ENCODE measurements at places on chromosomes 2 and 18.

- DNase-seq, result no peak
Observed at GRCh38 chr2:200772620-200773019, 39.1 kb upstream of the BZW1 start.

- DNase-seq, result peak; percentile 3
Observed at GRCh38 chr2:174835797-174836255, 71.6 kb upstream of the CHRNA1 start.

DNA sequence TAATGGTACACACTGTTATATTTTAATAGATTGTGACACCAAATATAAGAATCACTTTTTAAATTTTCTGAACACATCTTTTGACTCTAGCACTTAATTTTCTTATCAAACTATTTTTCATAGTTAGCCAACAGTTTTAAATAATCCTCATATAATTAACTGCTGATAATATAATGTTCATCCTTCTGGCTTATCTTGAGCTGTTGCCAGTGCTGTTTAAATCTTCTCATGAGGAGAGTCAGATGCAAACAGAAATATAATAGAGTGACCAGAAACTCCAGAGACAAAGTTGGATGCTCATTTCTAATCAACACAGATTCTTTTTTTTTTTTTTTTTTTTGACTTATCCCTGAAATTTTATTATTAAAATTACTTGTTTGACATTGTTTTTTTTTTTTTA, 282.6 kb downstream of the SPAG16 start:
- no peak for DNase-seq

DNA sequence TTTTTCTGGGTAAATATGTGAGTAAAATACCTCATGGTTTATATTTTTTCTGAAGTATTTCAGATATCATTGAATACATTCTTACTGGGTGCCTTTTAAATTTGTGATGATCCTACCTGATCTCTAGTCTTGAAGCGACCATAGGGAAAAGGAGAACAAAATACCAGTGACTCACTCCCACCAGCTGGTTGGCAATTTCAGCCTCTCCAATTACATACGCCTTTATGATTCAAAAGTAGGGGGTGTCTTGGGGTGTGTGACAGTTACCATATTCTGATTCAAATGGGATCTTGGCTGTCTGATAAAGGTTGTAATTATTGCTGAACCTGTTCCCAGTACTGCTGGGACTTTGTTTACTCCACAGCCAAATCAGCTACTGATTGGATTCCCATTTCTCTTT, 175.9 kb upstream of the NXPH2 start:
- DNase-seq, result no peak

DNA sequence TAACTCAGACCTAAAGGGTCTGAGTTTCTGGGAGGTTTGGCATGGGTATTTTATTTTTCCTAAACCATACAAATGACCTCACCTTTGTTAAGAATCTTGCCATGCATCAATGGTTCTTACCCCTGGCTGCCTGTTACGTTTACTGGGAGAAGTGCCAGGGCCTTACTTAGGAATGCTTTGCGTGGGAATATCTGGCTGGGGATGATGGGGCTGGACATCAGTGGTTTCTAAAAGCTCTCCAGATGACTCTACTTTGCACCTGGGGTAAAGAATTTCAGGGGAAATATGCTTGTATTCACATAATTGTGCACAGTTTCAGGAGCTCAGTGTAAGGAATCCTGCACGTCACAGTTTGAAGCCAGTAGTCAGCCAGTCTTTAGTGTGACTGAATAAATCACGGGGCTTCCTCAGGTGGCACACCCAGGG, 18.2 kb upstream of the DAW1 start:
- DNase-seq, result no peak

DNA sequence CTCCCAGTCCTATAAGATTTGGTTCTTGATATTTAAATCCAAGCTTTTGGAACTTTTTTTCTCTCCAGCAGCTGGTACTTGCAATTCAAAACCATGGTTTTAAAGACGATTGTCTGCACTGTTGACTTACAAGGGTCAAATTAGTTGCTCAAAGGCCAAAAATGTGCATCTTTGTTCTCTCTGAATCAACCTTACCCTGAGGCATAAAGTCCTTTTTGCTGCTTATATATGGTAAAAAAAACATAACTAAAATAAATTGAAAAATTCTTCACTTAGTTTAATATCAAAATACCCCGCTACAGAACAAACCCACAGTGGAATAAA, 592.7 kb downstream of the XIRP2 start:
- no peak for DNase-seq

DNA sequence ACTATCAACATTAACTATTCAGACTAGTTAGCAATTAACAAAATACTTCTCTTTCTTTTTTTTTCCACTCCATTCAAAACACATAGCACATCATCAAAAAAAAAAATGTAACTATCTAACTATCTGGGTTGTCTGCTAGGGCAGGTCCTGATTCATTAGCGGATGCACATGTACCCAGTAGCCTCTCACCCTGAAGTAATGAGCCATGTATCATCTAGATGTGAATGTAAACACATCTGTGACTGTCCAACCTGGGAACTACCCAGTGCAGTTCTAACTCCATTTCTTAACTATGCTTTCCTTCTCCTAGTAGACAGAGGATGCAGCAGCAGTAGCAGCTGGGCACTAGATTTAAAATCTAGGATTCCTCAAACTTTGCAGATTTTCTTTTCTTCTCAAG, 183.1 kb upstream of the PIK3C3 start:
- DNase-seq, result no peak

GRCh38 chr2:132605236-132606180, 64.5 kb downstream of the LYPD1 start:
- DNase-seq, result no peak

- DNase-seq, result no peak
Observed at GRCh38 chr18:72542342-72542741, 1.8 kb downstream of the CBLN2 start.

DNA sequence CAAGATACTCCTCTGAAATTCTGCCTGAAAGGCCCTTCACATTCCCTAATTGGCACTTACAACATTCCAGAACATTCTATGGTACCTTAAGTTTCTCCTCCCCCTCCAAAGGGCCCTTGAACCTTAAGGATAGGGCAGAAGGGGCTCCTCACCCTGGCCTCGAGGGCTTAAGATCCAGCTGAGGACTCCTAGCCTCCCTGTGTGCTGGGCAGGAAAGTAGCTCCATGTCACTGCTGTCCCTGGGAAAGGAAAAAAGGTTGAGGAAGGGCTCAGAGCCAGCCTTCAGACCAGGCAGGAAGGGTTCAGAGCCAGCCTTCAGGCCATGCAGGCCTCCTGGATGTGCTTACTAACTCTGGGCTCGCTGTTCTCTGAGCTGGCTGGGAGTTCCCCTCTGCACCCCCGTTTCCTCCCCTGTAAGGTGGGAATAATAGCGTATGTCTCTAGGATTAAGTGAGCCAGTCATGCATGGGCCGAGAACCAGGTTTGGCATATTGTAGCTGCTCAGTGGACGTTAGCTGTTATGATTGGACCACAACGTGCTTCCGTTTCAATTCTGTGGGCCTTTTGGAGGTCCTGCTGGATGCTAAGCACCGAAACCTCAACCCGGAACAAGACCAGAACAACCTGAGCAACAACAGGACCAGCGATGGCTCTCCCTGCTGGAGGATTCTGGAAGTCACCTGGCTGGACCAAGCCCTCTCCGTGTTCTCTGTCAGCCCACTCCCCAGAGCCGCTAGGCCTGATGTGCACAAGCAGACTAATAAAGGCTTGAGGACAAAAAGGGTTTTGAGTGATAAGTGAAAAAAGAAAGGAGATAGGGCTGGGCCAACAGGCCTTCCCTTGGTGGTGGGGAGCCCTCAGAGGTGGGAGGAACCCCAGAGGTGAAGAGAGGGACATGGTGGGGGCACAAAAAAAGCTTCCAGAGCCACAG, 1.0 kb upstream of the B3GNT7 start:
- no peak for DNase-seq

DNA sequence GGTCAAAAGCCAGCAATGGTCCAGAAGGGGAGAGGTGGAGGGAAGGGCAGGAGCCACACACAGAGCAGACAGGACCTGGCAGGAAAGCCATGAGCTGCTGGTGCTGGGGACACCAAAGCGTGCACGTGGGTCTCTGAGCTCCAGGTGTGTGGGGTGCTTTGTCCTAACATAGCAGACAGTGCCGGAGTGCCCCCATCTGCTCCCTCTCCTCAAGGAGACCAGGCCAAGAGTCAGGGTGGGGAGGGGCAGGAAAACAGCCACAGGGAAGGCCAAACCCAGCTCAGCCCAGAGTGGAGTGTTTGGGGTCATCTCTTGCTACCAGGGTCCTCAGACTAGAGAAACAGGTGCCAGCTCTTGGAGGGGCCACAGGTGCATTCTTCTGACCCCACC, 4.2 kb upstream of the GPC1 start:
- DNase-seq, result no peak

DNA sequence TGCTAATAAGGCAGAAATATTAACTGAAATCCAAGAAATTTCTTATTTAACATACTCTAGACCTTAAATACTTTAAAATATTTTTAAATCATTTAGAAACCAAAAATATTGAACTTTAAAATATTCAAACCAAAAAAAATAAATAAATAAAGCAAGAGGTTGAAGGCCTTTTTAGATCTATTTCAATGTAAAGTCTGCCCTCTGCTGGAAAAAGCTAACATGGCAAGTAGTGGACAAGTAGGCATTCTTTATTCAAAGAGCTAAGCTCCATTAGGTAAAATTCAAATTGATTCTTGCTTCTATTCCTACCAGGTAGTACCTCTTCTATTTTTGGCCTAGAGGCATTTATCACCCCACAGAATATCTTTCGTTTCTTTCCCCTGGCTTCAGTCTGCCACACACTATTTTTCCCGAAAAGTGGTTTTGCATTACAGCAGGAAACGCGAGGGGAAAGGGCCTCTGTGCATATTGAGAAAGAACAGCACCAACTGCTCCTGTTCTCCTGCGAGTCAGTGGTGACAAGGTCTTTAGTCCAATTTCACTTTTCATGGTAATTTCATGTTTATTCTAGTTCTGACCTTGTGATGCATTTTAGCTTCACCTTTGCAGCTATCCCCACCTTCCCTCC, 20.4 kb downstream of the IFIH1 start:
- no peak for DNase-seq

GRCh38 chr2:236408090-236408489, 143.9 kb upstream of the ASB18 start:
- DNase-seq, result no peak

DNA sequence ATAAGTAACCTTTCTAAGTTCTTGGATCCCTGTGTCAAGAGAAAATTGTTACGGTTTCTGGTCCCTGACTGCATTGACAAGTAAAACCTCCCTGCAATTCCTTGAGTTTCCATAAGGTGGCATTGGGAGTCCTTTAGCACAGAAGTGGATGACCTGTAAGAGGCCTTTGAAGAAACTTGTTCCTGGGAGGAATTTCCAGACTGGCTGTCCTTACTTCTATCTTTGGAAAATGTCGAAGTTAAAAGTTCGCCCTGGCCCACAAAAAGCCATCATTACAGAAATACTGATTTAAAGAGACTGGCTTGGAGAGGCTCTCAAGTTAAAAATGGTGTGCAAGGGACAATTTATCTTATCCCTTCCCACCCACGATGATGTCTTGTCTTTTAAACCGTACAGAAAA, 218.4 kb downstream of the CDH20 start:
- no peak for DNase-seq

GRCh38 chr2:176533505-176534193, 264.4 kb downstream of the MTX2 start:
- DNase-seq, result no peak

DNA sequence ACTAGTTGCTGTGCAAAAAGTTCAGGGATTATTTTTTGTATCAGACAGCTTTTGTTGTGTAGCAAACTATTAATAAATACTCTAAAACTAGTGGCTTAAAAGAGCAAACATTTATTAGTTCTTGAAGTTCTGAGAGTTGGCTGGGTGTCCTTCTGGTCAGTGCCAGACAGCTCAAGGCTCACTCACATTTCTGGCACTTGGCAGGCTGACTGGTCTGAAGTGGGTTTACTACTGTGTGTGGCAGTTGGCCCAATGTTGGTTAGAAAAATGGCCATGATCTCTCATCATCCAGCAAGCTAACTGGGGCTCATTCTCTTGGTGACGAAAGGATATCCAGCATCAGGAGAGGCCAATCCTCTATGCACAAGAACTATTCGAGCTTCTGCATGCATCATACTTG, 71.4 kb upstream of the ZNF385B start:
- no peak for DNase-seq

GRCh38 chr18:23883277-23883790, 131.2 kb upstream of the TTC39C start:
- DNase-seq, result no peak
